ENCODE measurements at places on chromosomes 7 and 10. TPM values are rescaled to one million over a fixed set of nuclear protein-coding genes. Genes with fewer than 3 reads are reported as not detected.

Gene HTR7
- total RNA-seq, result not detected

Gene FBXL13
- 0.66 TPM for total RNA-seq

DNA sequence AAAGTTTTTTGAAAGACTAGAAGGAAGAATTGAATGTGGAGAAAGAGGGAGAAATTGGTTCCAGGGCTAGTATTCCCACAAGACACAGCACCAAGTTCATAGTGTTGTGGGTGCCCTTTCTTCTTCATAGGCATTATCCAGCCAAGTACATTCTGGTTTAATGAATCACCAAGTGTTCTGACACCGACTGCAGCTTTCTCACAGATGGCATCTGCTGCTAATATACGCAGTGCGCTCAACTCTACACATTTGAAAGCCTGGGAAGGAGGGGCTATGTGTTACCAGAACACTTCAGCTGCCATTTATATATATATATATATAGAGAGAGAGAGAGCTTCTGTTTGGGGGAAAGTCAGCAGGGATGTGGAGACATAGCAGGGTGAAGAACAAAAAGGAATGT lies 1168.4 kb downstream of the GATA3 start:
- no peaks in the 10 kb centered on the region for H3K36me3 ChIP-seq
- no peaks in the 10 kb centered on the region for H3K4me1 ChIP-seq
- H3K4me3 ChIP-seq, result no peak overlapping the region
- no peak for DNase-seq
- H3K27me3 ChIP-seq, result peaks cover under 1% of the 10 kb centered on the region

DNA sequence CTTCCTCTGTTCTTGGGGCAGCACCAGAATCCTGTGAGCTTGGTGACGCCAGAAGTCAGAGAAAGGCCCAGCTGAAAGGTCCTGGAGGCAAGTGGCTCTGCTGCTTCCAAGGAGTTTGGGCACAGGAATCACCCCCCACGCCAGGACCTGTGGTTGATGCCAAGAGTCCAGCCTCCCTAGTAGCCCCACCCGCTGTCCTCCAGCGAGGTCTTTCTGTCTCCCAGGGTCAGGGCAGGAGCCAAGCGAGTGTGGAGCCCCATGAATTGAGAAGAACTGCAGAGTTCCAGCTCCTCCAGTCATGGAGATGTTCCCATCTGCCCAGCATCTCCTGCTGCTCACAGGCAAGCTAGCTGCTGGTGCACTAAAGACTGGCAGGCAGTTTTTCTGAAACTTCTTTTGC lies 631.7 kb upstream of the MGMT start:
- no peaks in the 10 kb centered on the region for H3K4me1 ChIP-seq
- no peak overlapping the region for H3K4me3 ChIP-seq
- H3K36me3 ChIP-seq, result no peaks in the 10 kb centered on the region
- no peak overlapping the region for H3K27ac ChIP-seq
- H3K27me3 ChIP-seq, result no peaks in the 10 kb centered on the region

DNA sequence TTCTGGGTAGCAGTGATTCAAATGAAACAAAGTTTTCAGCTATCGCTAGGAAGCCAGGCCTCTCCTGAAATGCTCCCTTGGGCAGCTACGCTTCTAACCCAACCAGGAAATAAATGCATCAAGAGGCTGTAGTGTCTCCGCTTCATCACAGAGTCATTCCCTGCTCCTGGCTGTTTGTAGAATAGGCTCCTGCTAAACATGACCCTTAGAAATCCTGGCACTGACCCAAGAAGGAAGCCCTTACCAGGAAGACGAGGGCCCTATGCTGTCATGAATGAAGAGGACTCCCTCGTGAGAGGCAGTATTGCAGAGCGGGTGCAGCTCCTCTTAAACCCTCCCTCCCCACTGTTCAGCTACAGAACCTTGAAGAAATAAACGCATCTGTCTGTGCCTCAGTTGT lies 48.3 kb downstream of the NOD1 start:
- DNase-seq, result no peak
- H3K27ac ChIP-seq, result no peak overlapping the region
- peaks cover 9% of the 10 kb centered on the region for H3K36me3 ChIP-seq
- H3K4me1 ChIP-seq, result no peaks in the 10 kb centered on the region
- no peaks in the 10 kb centered on the region for H3K27me3 ChIP-seq

- no peak overlapping the region for H3K4me3 ChIP-seq
- H3K4me1 ChIP-seq, result no peaks in the 10 kb centered on the region
- no peaks in the 10 kb centered on the region for H3K36me3 ChIP-seq
- H3K27me3 ChIP-seq, result peaks cover 2% of the 10 kb centered on the region
- no peak overlapping the region for H3K27ac ChIP-seq
Observed at GRCh38 chr7:128352153-128352537, 8.4 kb upstream of the RBM28 start.

GRCh38 chr7:21920936-21921335 lies 24.8 kb downstream of the CDCA7L start:
- H3K36me3 ChIP-seq, result no peaks in the 10 kb centered on the region
- no peak for DNase-seq
- H3K4me1 ChIP-seq, result no peaks in the 10 kb centered on the region
- H3K27me3 ChIP-seq, result no peaks in the 10 kb centered on the region
- no peak overlapping the region for H3K4me3 ChIP-seq
- H3K27ac ChIP-seq, result no peak overlapping the region

GRCh38 chr7:138030679-138031351 lies 28.9 kb upstream of the CREB3L2 start:
- H3K4me1 ChIP-seq, result no peaks in the 10 kb centered on the region
- H3K27me3 ChIP-seq, result no peaks in the 10 kb centered on the region
- no peaks in the 10 kb centered on the region for H3K36me3 ChIP-seq
- DNase-seq, result no peak
- H3K4me3 ChIP-seq, result no peak overlapping the region

DNA sequence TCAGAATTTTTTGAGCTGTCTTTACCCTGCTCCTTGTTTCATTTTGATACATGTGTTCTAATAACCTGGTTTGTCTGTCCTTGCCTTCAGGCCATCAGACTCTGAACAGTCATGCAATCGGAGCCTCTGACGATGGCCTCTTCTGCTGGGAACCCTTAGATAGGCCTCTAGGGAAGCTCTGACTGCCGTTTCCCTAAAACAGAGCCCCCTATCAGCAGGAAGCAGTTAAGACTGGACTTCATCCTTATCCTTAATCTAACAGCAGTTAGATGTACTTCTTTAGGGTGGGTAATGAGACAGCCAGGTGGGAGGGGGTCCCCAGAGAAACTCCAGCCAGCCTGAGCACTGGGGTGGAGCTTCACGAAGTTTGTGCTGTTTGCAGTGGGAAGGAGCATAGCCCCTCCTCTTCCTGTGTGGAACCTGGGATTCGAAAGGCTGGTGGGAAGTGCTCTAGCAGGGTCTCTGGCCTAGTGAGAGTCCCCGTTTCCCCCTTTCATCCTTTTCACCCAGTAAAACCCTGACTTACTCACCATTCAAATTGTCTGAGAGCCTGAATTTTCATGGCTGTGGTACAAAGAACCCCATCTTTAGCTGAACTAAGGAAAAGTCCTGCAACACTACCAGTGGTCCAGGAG lies 28.4 kb upstream of the SORCS3 start:
- H3K27ac ChIP-seq, result no peak overlapping the region
- H3K36me3 ChIP-seq, result no peaks in the 10 kb centered on the region
- H3K27me3 ChIP-seq, result no peaks in the 10 kb centered on the region
- DNase-seq, result no peak

GRCh38 chr7:42457663-42458062 lies 220.7 kb upstream of the GLI3 start:
- no peaks in the 10 kb centered on the region for H3K4me1 ChIP-seq
- H3K4me3 ChIP-seq, result no peak overlapping the region
- H3K36me3 ChIP-seq, result no peaks in the 10 kb centered on the region
- no peaks in the 10 kb centered on the region for H3K27me3 ChIP-seq

DNA sequence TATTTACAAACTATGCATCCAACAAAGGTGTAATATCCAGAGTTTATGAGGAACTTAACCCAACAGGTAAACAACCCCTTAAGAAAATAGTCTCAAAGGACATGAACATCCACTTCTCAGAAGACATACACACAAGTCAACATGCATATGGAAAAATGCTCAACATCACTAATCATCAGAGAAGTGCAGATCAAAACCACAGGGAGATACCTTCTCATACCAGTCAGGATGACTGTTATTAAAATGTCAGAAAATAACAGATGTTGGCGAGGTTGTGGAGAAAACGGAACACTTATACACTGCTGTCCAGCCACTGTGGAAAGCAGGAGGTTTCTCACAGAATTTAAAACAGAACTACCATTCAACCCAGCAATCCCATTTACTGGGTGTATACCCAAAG lies 84.0 kb downstream of the ADD3 start:
- no peak overlapping the region for H3K4me3 ChIP-seq
- no peaks in the 10 kb centered on the region for H3K36me3 ChIP-seq
- H3K27ac ChIP-seq, result no peak overlapping the region

All from CD8-positive, alpha-beta memory T cell (primary cell).